ENCODE measurements at places on chromosomes 7 and 10.

DNA sequence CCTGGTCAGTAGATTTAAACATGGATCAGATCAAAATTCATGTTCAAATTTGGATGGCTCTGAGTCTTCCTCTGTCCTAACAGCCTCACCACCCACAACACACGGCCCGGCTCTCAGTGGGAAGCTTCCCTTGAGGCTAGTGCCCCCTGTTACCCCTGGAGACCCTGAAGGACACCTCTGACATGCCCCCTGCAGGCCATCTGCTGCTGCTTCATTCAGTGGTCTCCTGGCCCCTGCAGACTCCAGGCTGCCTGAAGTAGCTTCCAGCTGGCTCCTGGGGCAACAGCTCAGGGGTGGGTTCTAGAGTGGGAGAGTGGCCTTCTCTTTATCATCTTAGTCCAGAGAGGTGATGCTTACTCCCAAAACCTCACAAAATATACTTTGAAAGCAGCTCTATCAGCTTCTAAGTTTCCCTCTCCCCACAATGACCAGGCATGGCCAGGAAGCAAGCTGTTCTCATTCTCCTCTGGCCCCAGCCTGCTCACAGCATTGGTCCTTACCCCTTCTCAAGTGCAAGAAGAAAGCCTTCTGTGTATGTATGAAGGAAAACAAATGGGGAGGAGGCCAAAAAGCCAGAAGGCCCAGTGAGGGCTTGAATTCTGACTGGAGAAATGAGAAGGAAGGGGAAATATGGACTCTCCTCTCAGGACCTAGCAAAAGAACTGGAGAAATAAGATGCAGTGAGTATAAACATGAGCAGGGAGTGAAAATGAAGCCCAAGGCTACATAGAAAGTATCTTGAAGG is 189.6 kb upstream of the INHBA start:
- no peak for DNase-seq

GRCh38 chr7:96311967-96312366 is 9.9 kb downstream of the SLC25A13 start:
- DNase-seq, result no peak

- no peak for DNase-seq
Measured at GRCh38 chr7:149175150-149175549, 20.2 kb upstream of the ZNF282 start.

DNA sequence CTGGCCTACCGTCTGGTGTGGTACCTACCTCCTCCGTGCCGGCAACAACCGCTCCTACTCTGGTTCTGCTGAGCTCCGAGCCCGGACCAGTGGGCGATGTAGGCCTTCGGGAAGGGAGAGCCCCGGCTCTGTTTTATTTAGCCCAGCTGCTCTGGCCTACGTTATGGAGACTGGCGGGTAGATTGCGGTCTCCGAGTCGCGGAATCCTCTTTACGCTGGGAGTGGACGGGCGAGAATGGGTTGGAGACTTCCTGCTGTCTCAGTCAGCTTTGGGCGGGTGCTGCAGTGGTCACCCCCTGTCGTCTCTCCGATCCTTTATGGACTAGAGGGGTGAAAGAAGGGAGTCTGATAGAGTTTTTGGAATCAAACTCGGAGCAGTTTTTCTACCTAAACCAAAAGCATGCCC is 406 bp downstream of the CBLL1 start:
- DNase-seq, result no peak

- DNase-seq, result no peak
Measured at GRCh38 chr10:49119746-49120145, 4.4 kb upstream of the VSTM4 start.

GRCh38 chr7:20111821-20112542 is 105.2 kb downstream of the MACC1 start:
- DNase-seq, result no peak

DNA sequence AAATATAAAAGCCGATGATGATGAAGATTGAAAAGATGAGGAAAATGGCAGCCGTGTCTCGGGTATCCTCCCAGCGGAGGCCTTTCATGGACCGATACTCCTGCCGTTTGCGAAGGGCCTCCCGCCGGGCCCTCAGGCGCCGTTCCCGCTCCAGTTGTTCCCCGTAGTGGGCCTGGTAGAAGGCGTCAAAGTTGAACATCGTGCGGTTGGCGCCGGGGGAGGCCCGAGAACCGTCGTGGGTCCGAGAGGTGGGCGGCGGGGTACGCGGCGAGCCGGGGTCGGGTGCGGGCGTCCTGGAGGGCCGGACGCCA is 553 bp downstream of the DNAJC30 start:
- no peak for DNase-seq

DNA sequence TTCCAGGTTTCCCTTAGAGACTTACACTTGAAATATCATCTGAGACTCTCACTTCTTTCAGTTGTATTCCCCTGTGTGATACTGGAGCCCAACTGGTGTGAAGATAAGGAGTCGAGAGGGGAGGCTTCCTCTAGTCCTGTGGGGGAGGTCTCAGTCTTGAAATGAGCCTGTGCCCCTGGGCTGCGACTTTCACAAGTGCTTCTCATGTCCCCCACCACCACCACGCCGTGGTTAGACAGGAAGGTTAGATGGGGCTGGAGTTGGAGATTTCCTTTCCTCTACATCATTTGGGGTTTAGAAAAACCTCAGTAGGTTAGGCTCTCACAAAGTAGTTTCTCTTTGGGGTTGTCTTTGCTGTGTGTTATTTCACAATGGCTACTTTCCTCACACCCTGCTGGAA is 25.6 kb upstream of the MKX start:
- DNase-seq, result no peak

DNA sequence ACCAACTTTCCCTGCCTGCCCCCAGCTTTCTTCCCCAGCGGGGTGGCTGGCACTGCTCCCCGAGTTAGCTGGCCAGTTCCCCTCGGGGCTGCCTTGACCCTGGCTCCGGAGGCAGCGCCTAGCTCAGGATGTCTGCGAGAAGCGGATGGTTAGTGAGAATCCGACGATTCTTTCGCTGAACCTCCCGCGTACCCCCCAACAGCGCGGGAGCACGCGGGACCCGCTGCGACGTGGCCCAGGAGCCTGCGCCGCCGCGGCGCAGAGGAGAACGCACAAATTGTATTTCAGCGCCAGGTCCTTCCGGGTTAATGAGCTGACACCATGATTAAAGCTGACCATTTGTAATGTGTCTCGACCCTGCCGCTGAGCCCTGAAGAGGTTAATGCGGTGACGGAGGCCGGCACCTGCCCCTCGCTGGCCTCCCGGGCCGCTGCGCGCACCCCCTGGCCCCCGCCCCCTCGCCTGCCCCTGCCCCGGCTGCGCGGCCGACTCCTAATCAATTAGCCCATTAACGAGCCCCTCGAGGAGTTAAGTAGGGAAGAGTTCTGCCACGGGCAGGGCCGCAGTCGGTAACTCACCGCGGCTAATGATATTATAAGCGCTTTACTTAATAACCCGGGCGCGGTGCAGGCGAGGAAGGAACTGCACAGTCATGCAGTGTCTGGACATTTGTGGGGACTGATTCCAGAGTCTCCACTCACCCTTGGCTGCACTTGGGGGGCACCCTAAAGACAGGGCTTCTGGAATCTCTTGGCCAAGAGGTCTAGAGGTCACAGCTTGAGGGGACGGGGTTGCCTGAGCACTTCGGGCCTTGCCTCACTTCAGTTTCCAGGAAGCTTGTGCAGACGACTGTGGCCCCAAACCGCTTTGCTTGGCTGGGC is 1.7 kb upstream of the HMX2 start:
- peak; percentile 60 for DNase-seq

DNA sequence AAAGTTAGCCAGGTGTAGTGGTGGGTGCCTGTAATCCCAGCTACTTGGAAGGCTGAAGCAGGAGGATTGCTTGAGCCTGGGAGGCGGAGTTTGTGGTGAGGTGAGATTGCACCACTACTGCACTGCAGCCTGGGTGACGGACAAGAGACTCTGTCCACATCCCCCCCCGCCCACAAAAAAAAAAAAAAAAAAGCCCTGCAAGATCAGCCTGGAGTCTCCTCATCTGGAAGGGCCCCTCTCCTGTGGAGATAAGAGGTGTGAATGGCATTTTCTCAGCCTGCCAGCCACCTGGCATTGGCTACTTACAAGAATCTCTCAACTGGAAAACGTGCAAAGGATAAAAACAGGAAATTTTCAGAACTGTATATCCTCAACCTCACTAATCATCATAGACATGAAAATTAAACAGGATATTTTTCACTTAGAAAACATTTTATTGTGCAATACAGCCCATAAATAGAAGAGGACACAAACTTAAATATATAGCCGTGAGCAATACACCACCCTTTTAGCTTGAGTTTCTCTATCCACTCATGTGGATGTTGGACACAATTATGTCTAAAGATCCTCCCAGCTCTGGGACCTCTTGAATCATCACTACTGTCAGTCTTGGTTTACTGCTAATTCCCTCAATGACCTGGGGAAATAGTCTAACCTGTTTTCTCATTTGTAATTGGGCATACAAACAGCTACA is 11.3 kb upstream of the TSPAN15 start:
- no peak for DNase-seq

GRCh38 chr7:119748991-119749390 is 524.0 kb upstream of the KCND2 start:
- DNase-seq, result no peak

- no peak for DNase-seq
Measured at GRCh38 chr10:130933008-130933390, 378.5 kb downstream of the TCERG1L start.

DNA sequence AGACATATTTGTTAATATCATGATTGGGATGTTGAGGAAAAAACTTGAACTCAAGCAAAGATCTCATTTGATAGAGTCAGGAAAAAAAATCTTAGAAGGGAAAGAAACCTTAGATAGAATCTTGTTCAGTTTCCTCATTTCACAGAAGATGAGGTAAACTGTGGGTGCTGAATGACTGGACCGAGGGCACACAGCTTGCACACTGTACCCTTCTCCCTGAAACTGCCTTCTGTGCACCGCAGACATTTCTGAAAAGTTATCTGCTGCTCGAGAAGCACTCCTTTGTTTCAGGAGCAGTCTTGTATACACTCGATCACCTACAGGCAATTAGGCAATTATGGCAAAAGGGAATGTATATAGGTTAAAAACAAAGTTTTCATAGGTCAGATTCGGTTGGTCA is 167.4 kb downstream of the SKAP2 start:
- no peak for DNase-seq

DNA sequence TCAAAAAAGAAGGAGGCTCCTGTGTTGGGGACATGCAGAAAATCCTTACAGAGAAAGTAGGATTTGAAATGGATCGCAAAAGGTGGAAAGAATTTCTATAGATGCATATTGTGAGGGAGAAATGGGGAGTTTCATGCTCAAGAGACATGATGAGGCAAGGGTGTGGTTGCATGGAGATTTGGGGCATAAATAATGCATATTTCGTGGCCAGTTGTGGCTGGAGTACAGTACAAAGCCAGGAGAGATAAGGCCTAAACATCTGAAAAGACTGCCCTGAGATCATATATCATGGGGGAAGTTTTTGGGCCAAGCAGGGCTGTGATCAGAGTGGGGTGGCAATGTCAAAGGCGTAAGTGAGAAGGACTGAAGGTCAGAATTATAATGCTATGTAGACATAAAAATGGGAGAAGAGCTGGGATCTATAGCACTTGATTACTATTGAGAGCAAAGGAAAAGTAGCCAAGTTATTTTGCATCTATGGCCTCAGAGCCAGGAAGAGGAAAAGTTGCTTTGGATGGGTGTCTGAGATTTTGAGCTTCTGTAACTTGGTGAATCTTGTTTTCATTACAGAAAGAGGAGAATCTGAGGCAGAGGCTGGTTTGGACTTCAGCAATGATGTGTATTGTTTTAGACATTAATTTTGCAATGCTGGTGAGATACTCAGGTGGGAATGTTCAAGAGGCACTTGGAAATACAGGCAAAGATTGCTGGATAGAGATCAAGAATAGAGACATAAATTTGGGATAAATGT is 166.6 kb downstream of the INHBA start:
- DNase-seq, result no peak

DNA sequence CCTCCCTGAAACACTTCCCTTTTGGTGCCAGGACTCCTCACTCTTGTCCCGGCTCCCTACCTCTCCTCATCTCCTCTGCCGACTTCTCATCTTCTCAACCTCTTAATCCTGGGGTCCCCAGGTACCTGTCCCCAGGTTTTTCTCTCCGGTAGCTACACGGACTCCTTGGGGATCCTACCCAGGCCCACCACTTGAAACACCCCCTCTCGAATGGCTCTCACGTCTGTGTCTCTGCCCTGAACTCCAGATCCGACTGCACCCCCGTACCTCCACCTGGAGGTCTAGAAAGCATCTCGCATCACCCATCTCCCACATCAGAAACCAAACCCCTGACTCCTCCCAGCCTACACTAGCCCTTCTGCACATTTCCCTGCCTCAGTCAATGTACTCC is 4.8 kb downstream of the TBATA start:
- no peak for DNase-seq

GRCh38 chr7:132709971-132710567 is 133.8 kb upstream of the PLXNA4 start:
- no peak for DNase-seq

DNA sequence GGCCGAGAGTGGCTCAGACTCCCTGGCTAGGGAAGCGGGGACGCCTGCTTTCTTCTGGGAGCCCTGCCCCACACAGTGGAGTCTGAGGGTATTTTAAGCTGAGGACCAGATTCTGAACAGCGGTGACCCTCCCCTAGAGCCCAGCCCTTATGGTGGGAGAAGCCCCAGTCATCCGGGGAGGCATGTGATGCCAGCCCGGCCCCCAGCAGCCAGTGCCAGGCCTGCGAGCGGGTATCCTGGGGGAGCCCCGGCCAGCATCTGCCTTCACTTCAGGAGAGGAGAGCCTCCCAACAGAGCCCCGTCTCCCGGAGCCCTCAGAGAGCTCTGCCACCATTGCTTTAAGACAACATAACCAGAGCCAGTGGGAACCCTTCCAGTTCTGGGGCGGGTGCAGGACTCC is 41.5 kb upstream of the DNAJB6 start:
- no peak for DNase-seq

DNA sequence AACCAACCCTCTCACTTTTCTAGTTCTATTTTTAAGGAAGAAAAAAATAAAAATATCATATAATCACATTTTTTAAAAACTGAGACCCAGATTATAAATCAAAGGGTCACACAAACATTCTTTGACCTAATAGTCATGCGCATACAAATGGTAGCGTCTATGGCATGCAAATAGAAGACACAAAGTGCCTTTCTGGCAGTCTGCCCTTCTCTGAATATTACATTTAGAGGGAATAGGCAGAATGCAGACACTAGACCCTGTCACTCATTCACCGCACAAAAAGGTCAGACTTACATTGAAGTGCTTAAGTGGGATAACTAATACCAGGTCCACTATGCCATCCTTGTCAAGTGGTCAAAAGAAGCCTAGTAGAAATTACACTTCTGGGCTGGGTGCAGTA is 26.5 kb upstream of the FHIP2A start:
- no peak for DNase-seq

DNA sequence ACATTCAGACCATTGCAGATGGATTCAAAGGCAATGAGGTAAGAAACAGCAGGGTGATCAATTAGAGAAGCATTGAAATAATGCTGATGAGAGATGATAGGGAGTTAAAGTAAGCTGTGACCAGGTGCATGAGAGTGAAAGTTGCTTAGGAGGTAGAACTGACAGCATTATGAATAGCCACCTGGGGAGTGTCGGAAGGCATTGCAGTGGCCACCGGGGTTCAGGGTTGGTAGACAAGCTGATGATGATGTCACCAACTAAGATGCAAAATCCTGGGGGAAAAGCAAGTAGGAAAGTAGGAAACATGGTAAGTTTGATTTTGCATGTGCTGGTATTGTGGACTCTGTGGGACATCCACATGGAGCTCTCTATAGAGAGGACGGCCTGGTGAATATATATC is 211.9 kb upstream of the ETV1 start:
- no peak for DNase-seq

GRCh38 chr10:68224810-68225209 is 7.1 kb downstream of the ATOH7 start:
- no peak for DNase-seq

GRCh38 chr7:111801277-111801676 is 239.0 kb upstream of the IMMP2L start:
- DNase-seq, result no peak

GRCh38 chr10:121415063-121415399 is 183.2 kb downstream of the FGFR2 start:
- no peak for DNase-seq
